Skeletal muscle cell (primary cell): ENCODE measurements at places on chromosomes 2 and 18.

DNA sequence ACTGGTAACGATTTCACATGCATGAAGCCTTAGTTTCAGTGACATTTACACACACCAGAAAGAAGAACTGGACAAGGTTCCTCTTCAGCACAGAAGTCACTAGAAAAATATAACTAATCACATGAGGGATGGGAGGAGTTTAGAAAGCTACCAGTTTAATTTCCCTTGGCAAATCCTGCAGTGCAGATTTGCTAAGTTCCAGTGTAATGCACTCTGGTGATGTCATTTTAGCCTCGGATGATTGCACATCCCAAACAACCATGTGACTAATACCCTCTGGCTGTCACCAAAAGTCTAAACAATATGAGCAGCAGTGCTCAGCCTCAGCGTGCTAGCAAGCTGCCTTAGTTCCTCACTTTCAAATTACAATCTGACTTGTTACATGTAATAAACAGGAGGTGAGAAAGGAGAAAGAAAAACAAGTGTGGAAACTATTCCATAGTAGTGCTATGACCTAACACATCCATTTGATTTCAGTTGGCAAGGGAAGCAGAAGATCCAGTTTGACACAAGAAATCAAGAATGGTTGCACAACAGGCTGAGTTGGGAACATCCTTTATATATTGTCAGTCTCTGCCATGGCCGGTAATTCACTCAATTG is 35.3 kb upstream of the PPP1CB start:
- DNase-seq, result peak; percentile 94

DNA sequence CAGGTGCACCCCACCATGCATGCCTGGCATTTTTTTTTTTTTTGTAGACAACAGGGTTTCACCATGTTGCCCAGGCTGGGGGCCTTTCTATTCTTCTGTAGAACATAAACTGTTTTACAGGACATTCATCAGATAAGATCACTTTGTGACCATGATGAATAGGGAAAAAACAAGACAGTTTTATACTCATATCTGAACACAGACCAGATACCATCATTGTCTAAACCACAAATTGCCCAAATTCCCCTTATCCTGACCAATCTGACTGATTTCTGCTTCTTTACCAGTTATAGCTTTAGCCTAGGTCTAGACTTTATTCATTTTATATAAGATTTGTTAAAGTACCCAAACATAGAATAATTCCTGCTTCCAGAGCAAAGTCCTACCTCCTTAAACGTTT is 1699.3 kb upstream of the TMEFF2 start:
- DNase-seq, result no peak

DNA sequence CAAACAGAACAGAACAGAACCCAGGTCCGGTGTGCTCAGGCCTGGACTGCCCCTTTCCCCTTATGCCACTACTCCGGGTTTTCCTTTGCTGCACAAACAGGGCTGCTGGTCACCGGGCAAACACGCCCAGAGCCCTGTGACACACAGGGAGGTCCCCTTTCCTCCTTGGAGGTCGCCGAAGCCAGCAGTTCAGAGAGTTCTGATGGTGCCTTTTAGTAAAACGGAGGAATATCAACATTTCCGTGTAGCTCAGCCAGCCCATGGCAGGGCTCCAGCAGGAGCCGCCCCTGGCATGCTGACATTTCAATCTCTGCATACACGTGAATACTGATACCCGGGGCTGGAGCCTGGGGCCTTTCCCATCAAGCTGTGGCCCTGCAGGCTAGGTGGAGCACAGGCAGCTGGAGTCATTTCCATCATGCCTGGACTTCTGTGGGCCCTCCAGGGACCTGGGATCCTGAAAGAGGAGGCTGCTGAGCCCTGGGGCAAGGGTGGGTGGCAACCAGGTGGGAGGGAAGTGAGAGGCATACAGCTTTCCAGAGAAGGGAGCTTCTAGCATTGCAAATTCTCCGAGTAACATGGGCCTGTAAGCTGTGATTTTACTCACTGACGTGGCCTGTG is 91.4 kb upstream of the PXDN start:
- no peak for DNase-seq

- no peak for DNase-seq
Observed at GRCh38 chr18:8603663-8604520, 5.3 kb upstream of the RAB12 start.

- DNase-seq, result no peak
Observed at GRCh38 chr2:173136599-173136998, 61.0 kb downstream of the MAP3K20 start.

- peak; percentile 24 for DNase-seq
Observed at GRCh38 chr18:62784966-62785413, 69.6 kb downstream of the PHLPP1 start.

GRCh38 chr18:10023853-10024570 is 110.2 kb downstream of the VAPA start:
- DNase-seq, result no peak

GRCh38 chr2:105680357-105680756 is 64.4 kb upstream of the NCK2 start:
- DNase-seq, result no peak

DNA sequence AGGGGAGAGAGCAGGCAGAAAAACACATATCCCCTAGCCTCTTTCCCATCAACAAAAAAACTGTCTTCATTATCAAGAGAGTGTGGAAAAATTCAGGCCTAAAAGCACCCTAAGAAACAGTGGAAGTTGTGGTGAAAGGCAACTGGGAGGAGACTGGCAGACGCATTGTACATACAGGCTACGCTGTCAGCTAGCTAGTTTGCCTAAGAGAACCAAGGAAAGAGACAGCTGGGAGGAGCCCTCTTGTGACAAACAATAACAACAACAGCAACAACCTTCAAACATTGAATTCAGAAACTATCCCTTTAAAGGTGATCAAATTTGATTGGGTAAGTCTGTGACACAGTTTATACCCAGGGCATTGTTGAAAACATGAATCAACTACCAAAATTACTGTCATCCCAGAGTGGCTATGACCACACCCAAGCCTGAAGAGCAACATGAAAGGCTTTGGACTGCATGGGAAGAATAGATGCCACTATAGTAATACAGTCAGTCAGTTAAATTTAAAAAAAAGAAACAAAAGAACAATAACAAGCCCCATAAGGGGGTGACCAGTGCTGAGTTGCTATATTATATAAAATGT is 88.9 kb upstream of the CRIM1 start:
- no peak for DNase-seq

GRCh38 chr2:122745603-122746002 is 990.2 kb downstream of the TSN start:
- no peak for DNase-seq

DNA sequence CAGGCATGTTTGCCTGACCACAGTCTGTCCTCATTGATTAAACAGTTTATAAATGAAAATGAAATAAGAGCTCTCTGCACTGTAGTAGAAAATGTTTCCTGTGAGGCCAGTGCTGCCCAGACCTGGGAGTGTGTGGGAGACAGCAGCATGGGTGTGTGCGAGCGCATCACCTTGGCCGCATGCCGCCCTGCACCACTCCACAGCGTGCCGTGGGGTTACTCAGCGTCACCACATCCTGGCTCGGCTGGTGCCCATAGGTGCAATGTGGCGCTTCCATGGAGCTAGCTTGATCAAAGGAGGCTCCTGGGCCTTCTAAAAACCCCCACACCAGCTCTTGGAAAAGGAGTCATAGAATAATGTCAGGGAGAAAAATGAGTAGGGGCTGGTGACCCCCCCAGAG is 76.0 kb upstream of the EPC2 start:
- DNase-seq, result no peak

GRCh38 chr18:35570182-35570581 is 11.4 kb upstream of the GALNT1 start:
- no peak for DNase-seq

DNA sequence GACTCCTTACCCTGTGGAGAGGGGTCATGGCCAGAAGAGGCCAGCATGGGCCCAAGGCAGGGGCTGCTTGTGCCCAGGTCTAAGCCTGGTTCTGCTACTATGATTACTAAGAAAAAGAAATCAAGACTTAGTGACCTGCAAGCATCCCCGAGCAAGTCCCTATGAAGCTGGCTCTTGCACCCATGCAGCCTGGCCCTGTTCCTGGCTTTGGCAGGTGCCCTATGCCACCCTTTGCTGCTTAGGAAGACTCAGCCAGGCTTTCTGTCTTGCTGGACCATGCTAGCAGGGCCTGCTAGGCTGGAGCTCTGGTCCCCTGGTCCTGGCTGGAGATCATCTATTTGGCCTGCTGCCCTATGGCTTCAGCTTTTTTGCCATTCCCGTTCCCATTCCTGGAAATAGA is 309.4 kb upstream of the EPAS1 start:
- DNase-seq, result no peak

DNA sequence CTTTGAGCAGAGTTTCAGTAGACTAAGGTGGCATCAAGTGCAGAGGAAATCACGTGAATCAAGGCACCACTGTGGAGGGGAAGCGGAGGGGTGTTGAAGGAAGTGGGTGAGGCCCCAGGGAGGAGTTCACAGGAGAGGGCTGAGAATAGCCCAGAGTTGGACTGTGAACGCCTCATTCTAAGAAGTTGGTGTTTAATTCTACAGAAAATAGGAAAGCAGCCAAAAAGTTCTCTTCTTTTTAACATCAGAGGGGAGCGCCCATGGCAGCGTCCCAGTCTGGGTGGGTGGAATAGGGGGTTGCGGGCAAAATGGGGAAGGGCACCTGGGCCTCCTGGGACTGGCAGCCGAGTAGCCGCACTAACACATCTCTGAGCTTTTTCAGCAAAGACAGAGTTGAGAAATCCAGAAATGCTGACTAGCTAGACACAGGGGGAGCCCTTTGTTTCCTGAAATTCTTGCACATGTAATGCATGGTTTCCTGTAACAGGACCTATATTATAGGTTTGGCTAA is 97.0 kb downstream of the NEB start:
- no peak for DNase-seq

DNA sequence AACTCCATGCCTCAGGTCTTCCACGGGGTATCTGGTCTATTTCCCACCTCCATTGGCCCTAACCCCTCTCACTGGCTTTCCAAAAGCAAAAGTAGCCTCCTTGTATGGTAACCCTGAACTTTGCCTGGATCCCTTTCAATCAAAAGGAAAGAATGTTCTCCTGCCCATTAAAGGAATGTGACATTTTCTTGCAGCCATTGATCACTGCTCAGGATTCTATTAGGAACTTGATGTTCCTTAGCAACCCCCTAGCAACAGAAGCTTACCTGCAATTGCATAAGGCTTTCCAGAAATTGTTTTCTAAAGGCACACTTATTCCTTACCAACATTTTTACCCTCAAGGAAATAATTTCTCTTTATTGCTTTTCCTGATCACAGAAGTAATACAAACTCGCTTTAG is 91.4 kb upstream of the AGAP1 start:
- DNase-seq, result no peak

- no peak for DNase-seq
Observed at GRCh38 chr2:235195921-235196320, 244.1 kb downstream of the SH3BP4 start.

DNA sequence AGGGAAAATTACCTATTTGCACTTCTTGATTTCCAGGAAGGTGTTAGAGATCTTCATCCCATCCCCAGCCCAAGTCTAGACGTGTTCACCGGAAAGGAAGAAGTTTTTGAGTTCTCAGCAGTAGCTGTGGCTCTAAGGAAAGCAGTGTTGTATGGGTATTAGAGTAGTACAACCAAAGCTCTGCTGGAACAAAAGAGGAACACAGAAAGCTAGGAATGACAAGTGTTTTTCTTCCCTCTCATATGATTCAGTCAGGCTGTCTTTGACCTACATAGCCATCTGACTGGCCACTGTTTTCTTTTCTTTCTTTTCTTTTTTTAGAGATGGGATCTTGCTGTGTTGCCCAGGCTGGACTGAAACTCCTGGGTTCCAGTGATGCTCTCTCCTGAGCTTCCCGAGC is 82.7 kb upstream of the SLC39A10 start:
- DNase-seq, result no peak

- DNase-seq, result peak; percentile 35
Observed at GRCh38 chr2:134927195-134927594, 8.6 kb downstream of the CCNT2 start.

DNA sequence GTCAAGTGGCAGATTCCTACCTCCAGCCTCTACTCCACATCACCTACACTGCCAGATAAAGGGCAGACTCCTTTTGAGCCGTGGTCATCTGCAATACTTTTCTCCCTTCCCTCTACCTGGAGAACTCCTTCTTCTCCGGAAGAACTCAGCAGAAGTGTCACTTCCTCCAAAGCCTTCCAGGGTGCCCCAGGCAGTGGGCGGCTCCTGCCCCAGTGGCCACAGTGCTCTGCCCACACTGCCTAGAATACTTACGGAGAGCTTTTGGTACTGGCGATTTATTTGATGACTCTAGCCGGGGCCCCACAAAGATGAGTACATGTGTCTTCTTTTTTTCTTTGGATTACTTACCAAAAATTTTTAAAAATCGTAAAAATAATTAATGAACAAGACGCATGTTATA is 39.7 kb downstream of the FOSL2 start:
- DNase-seq, result no peak

GRCh38 chr2:118980573-118980972 is 38.6 kb downstream of the MARCO start:
- no peak for DNase-seq

DNA sequence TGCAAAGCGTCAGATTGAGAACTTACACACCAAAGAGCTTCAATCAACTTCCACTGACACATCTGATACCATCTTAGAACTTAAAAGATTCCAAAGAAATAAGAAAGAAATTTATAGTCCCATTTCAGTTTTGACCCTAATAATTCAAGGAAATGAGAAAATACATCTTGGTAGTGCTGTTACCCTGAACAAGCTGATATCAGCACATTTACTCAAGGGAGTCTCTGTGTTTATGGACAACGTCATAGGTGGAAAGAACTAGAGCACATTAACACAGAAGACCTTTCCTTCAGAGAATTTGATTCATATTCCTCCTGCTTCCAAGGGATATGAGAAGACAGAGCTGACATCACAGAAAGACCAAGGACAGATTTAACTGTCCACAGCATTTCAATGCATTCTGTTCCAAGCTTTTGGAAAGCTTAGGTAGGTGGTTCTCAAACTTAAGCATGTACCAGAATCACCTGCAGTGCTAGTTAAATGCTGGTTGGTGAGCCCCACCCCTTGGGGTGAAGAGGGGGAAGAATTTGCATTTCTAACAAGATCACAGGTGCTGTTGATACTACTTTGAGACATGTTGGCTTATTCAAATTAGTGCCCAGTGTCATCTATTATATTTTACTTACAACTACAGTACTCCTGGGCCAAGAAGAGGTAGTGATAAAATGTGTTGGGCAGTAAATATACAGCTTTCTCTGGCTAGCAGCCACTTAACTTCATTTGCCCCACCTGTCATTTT is 59.8 kb downstream of the LDAH start:
- no peak for DNase-seq

GRCh38 chr2:7619203-7619970 is 702.2 kb downstream of the RNF144A start:
- no peak for DNase-seq

GRCh38 chr2:201837824-201838431 is 31.6 kb downstream of the CDK15 start:
- no peak for DNase-seq

DNA sequence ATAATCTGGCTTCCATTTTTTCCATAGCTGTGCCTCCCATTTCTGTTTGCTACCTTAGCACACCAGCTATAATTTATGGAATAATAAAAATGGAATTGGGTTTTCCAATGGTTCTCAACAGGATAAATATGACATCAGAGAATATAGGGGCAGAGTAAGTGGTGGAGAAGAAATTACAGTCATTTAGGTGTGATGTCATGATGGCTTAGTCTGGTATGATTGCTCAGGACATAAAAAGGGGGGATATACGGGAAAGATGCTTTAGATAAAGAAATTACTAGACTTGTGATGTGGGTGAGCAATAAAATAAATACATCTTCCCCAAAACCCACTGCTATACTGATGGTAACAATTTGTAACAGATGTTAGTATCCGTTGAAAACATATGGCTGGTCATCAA is 21.6 kb upstream of the KIF5C start:
- no peak for DNase-seq
